Hematopoietic multipotent progenitor cell treated with erythropoietin and hydrocortisone succinate and interleukin-3 and kit ligand, for 4 days (in vitro differentiated cells): ENCODE measurements at places on chromosomes 13 and 19.
A peak's percentile ranks its signal among the peaks of the same experiment; 100 is the strongest.

DNA sequence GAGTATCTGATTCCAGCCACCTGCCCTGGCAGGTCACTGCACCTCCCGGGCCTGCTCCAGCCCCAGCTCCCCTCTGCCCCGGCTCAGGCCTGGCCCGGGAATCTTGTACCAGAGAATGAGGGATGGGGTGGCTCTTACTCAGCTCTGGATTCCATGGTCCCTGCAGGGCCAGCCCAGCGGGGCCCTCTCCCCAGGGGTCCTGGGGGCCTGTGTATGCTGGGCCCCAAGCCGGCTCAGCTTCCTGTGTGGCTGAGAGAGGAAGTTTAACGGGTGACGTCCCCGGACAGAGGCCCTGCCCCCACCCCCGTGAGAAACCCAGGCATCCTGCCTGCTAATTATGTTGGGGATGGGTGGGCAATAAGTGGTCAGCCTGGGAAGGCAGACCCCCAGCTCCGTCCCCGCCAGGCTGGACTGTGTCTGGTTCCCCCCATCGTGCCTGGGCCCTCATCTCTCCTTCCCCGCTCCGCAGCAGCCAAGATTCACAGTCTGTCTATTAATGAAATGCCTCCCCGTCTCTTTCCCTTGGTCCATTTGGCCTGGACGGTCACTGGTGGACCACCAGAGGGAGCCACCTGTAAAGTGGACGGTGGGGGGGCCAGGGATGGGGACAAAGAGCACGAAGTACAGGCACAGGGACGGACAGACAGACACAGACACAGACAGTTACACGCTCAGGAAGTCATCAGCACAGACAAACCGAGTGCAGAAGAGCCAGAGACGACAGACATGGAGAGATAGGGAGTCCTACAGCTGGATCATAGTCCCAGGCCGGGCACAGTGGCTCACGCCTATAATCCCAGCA, at the start of gene DENND1C:
TSS of gene DENND1C (minus strand) at position 247 of the 802 bp plus-strand sequence. CDS start at position 155, 92 bp downstream.
- peak; percentile 77 for DNase-seq

DNA sequence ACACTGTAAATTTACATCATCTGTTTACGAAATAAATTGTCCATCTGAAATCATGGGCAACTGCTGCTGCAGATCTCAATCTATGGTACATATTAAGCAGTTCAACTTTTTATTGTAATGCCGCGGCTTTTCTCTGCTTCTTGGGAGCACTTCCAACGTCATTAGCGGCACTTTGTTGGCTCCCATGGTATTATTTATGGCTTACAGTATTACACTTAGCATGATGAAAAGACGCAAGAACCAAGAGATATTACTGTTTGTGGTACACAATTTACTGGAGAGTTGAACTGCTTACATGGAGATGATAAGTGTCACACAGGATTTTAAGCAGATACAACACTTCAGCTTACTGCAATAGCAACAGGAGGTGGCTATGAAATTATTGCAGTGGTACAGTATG, 442.1 kb downstream of the PCDH20 start:
- DNase-seq, result no peak

DNA sequence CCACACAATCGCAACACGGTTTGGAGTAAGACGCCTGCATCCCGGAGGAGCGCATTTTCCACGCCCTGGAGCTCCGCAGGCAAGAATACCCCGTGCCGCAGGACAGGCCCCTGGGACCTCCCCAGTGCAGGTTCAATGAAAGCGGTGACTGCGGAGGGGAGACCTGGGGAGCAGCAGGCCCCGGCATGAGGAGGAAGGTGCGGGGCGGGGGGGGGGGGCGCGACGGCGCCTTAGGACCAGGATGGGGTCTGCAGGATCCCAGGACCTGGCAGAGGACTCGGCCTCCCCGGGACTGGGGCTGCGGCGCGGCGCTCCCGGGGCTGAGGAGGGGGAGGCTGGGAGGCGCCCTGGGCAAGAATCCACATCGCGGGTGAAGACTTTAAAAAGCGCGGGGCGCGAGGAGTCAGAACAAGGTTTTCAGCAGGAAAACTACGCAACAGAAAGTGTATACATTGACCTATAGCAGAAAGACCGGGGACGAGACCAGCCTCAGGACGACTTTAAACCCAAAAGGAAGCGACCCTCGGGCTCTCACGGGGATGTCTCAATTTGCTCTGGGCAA, 432 bp downstream of the ZNF611 start:
- DNase-seq, result peak; percentile 27

DNA sequence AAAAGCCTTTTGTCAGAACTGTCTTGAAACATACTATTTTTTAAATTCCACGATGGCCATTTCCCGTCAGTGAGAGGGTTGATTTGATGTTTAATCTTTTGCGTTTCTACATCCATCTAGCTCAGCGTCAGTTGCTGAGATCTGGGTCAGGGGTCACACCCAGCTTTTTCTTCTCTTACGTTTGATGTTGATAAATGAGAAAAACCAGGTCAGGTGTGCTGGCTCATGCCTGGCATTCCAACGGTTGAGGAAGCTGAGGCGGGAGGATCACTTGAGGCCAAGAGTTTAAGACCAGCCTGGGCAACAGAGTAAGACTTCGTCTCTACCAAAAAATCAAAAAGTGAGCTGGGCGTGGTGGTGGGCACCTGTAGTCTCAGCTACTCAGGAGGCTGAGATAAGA, 168.9 kb downstream of the PTPRS start:
- no peak for DNase-seq

GRCh38 chr19:12260861-12261260, 33.8 kb downstream of the ZNF44 start:
- no peak for DNase-seq

DNA sequence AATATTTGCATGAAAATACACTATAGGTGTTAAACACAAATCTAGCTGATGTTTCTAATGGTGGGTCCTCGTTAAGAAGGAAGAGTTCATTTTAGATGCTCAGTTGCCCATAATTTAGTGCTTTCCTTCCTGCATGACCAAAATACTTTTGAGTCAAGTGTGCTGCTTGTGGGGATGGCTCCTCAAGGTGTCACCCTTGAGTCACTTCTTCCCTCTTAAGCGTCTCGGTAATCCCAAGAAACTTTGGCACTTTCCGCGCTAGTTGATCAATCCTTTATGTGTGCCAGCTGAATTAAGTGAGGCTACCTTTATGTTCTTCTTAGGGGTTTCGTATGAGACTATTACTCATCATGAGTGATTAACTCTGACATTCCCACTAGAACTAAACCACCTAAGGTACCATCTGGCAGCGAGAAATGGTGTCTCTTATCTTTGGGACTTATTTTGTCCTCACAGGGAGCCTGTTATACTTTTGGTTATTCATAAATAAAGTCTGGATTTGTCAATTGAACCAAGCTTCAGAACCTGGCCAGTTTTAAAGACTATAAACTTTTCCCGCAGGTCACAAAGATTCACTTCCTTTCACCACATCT, 106.8 kb downstream of the NHLRC3 start:
- peak; percentile 72 for DNase-seq

DNA sequence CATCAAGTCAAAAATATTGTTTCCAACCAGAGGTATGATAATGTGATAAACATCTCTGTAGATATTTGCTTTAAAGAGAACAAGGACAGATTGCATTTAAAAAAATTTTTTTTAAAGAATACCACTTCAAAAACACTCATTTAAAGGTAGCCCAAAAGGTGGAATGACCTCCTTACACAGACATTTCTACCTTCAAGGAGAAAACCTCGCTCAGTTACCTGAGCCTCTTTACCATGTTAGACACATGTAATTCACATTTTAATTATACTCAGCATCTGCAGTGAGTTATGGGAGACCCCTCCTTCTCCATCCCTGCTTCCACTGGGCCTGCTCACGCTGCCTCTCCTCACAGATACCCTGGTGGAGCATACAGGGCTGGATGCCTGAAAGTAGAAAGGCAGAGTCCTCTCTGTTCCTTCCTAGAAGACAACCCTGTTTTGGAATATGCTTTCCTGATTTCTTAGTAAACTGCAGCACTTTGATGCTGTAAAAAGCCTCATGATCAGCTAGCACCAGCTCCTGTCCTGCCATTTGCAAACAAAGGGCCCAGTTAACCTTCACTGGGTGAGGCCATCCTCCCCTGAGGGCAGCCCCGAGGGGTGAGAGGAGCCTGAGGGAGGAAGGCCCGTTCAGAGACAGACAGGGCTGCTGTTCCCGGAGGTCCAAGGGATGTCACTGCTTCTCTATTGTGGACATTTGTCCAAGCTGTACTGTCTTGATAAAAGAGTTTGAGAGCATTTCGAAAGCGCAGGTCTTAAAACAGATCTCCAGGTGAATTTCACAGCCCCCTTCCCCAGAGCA, 117.8 kb downstream of the IRS2 start:
- DNase-seq, result no peak

- DNase-seq, result no peak
Observed at GRCh38 chr19:35955881-35956634, 19.9 kb downstream of the LRFN3 start.
